ENCODE measurements at places on chromosomes 4 and X.

GRCh38 chrX:21255032-21255618 is 119.1 kb upstream of the CNKSR2 start:
- DNase-seq: no peak

DNA sequence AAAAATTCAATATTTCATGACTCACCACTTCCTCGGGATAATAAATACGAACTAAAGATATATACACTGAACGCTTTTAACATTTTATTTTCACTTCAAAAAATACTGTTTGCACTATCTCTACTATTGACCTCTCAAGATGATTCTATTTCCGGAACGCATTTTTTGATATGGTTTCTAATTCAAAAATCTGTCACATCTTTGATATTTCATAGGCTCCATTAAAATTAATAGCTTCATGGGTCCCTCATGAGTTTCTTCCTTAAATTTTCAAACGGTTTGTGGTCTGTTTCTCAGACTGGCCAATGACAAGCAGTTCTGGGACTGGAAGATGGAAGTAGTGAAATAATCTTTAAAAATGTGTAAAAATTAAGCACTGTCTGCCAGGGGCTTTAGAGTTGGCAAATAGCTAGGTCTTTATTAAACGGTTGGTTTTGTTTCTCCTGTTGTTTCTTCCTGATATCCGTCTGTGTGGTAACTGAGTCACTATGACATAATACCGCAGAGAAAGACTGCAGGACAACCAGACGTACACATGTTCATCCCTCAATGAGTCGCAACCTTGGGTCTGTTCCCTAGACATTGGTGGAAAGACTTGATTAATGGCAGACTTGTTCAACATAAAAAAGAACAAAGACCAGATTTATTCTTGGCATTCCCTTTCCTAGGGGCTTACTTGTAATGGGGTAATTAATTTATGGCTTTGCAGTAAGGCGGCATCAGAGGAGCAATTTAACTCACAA is 133.8 kb downstream of the PALLD start:
- no peak for DNase-seq

DNA sequence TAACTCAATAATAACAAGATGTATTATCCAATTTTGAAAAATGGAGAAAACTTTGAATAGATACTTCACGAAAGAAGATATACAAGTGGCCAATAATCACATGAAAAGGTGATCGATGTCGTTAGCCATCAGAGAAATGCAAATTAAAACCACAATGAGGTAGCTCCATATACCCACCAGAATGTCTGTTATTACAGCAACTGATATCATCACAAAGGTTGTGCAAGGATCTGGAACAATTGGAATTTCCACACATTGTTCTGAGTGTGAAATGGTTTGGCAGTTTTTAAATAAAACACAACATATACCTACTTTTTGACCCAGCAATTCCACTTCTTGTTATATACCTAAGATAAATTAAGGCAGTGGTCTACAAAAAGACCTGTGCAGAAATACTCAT is 71.7 kb downstream of the IRS4 start:
- DNase-seq: no peak

- DNase-seq: no peak
These were observed 49.8 kb upstream of the SEC24B start for GRCh38 chr4:109383823-109384222.

DNA sequence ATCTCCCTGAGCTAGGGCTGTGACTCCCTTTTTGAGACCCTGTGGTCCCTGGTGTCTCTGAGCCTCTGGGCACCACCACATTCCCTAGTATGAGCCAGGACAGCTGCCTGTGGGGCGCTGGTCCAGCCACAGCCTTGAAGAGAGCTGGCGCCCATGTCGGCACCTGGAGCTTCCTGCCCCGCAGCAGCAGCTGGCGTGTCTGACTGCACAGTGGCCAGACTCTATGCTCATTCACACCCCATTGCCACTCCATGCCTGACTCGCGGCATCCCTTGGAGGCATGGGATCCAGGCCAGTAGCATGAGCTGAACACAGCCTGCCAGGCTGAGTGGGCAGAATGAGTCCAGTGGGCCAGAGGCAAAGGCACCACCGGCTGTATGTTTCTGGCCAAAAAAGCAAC is 8.3 kb upstream of the SPP1 start:
- no peak for DNase-seq

GRCh38 chr4:147339100-147339499 is 141.8 kb upstream of the EDNRA start:
- DNase-seq: no peak

DNA sequence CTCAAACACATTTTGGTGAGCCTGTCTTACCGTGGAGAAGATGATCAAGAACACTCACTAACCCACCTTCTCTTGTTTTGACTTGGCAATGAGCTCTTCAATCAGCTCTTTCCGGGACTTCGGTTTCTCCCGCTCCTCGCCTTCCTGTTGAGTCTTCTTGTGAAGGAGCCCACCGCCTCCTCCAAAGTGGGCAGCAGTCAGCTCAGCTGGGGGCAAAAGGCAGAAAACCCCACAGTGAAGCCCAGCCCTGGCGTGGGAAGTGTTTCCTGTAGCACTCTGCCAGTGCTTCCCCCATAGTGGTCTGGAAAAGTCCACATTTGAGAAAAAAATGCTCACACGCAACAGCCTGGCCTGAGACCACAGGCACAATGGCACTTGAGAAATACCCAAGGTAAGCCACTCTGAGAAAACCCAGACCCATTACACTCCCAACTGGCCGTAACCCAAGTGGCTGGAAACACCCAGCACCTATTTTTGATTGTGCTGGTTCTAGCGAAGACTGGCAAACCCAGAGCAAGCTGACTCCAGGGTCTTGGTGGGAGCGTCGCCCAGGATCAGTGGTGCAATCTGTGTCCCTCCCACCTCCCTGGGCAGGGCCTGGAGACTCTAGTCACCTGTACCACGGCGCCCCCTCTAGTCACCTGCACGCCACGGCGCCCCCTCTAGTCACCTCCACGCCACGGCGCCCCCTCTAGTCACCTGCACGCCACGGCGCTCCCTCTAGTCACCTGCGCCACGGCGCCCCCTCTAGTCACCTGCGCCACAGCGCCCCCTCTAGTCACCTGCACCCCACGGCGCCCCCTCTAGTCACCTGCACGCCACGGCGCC is 8.6 kb downstream of the NOP14 start:
- DNase-seq: no peak

- DNase-seq: no peak
These were observed 71.6 kb upstream of the SLC4A4 start for GRCh38 chr4:71267244-71267643.

- DNase-seq: no peak
These were observed 143.5 kb downstream of the MGST2 start for GRCh38 chr4:139808808-139809756.
